HepG2 (cell line): ENCODE measurements at places on chromosomes 5 and 9. TPM values are rescaled to one million over a fixed set of nuclear protein-coding genes. Genes with fewer than 3 reads are reported as not detected.

DNA sequence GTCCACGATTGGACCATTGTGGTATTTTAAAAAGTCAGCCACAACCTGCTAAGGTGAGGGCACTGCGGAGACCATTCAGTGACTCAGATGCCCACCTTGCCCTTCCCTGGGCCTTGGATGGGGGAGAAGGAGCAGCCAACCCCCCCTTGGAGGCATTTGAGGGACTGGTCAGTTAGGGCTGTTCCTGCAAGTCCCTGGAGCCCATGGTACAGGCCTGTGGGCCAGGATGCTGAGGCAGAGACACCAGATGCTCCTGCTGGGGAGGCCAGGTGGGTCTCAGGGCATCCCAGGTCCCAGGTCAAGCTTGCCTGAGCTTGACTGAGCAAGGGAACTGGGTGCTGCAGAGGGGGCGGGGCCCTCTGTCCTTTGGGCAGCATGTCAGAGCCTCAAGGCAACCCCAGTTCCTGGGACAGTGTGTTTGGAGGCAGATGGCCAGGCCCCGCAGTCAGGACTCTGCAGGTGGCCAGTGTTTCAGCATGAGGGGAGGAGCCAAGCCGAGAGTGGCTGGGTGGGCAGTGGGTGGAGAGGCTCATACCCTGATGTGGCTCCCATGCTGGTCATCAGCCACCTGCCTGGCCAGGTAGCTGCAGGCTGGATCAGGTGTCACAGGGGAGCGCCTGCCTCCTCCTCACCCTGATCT lies 27.5 kb downstream of the SLC6A3 start:
- H3K27me3 ChIP-seq, result peaks cover 36% of the 10 kb centered on the region; the same call in 2 of the 3 replicates
- no peak overlapping the region for H3K27ac ChIP-seq
- no peaks in the 10 kb centered on the region for H3K4me1 ChIP-seq
- no peaks in the 10 kb centered on the region for H3K36me3 ChIP-seq
- H3K4me3 ChIP-seq, result no peak overlapping the region
- DNase-seq, result no peak

The GKAP1 gene
- total RNA-seq, result 5.8 and 6.1 TPM in 2 replicates

DNA sequence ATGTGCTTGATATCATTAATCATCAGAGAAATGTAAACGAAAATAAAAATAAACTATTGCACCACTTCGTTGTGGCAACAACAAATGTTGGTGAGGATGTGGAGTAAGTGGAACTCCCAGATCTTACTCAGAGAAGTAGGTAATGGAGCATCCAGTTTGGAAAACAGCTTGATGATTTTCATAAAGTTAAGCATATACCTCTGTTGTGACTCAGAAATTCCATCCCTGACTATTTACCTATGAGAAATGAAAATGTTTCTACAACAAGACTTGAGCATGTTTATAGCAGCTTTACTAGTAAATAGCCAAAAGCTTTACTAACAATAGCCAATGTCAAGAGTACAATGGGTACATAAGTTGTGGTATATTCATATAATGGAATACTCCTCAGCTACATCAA lies 214.7 kb upstream of the NMUR2 start:
- H3K27ac ChIP-seq, result no peak overlapping the region
- no peak for DNase-seq
- H3K27me3 ChIP-seq, result no peaks in the 10 kb centered on the region
- no peak overlapping the region for H3K4me3 ChIP-seq
- H3K4me1 ChIP-seq, result no peaks in the 10 kb centered on the region

- no peak overlapping the region for H3K4me3 ChIP-seq
- peaks cover 4% of the 10 kb centered on the region; the same call in 1 of the 3 replicates for H3K27me3 ChIP-seq
- H3K4me1 ChIP-seq, result no peaks in the 10 kb centered on the region
- H3K27ac ChIP-seq, result no peak overlapping the region
Observed at GRCh38 chr5:158700231-158701006, 399.3 kb downstream of the EBF1 start.

The KIAA0825 gene
- total RNA-seq, result 0.51 and 0.77 TPM in 2 replicates

The PROB1 gene
- total RNA-seq, result 0.28 and 0.69 TPM in 2 replicates

The MTRR gene
- total RNA-seq, result 39.2 and 43.1 TPM in 2 replicates

The MAMDC4 gene
- 1.2 and 6.0 TPM in 2 replicates for total RNA-seq

The INIP gene
- 28.6 and 42.0 TPM in 2 replicates for total RNA-seq

- no peaks in the 10 kb centered on the region; the same call in 1 of the 2 replicates for H3K27me3 ChIP-seq
- peaks cover 9% of the 10 kb centered on the region for H3K4me1 ChIP-seq
- DNase-seq, result no peak
- H3K36me3 ChIP-seq, result no peaks in the 10 kb centered on the region
Observed at GRCh38 chr5:133820507-133820906, 147.9 kb downstream of the C5orf15 start.

GRCh38 chr9:130327070-130327780 lies 61.7 kb downstream of the HMCN2 start:
- H3K4me3 ChIP-seq, result no peak overlapping the region
- peaks cover 12% of the 10 kb centered on the region for H3K4me1 ChIP-seq
- no peak for DNase-seq

- peak overlapping the region; percentile 78 for H3K27ac ChIP-seq
- H3K27me3 ChIP-seq, result no peaks in the 10 kb centered on the region; the same call in 2 of the 3 replicates
- peaks cover 47% of the 10 kb centered on the region for H3K4me1 ChIP-seq
Observed at GRCh38 chr5:119269061-119269944, 86.5 kb upstream of the TNFAIP8 start.

GRCh38 chr9:27722866-27723265 lies 149.6 kb upstream of the C9orf72 start:
- H3K27ac ChIP-seq, result no peak overlapping the region
- H3K4me1 ChIP-seq, result no peaks in the 10 kb centered on the region
- H3K27me3 ChIP-seq, result no peaks in the 10 kb centered on the region
- H3K4me3 ChIP-seq, result no peak overlapping the region

The PCDHB7 gene
- total RNA-seq, result 0.02 TPM in 1 of 2 replicates, not detected in the other

GRCh38 chr5:8752595-8752994 lies 793.3 kb downstream of the SEMA5A start:
- no peaks in the 10 kb centered on the region for H3K36me3 ChIP-seq
- no peak overlapping the region for H3K27ac ChIP-seq
- no peaks in the 10 kb centered on the region for H3K4me1 ChIP-seq

GRCh38 chr5:128579093-128579492 lies 41.0 kb upstream of the FBN2 start:
- DNase-seq, result no peak
- no peaks in the 10 kb centered on the region for H3K27me3 ChIP-seq
- no peaks in the 10 kb centered on the region for H3K4me1 ChIP-seq
- H3K36me3 ChIP-seq, result no peaks in the 10 kb centered on the region

The DNAH5 gene
- 0.03 and 0.09 TPM in 2 replicates for total RNA-seq

GRCh38 chr9:137006116-137007003 lies 10.0 kb upstream of the CLIC3 start:
- H3K27me3 ChIP-seq, result no peaks in the 10 kb centered on the region
- DNase-seq, result no peak
- H3K27ac ChIP-seq, result no peak overlapping the region
- no peaks in the 10 kb centered on the region for H3K36me3 ChIP-seq
- peaks cover 14% of the 10 kb centered on the region for H3K4me1 ChIP-seq

- H3K27me3 ChIP-seq, result no peaks in the 10 kb centered on the region
- no peak for DNase-seq
- H3K36me3 ChIP-seq, result no peaks in the 10 kb centered on the region
- no peak overlapping the region for H3K4me3 ChIP-seq
Observed at GRCh38 chr5:111261610-111262009, 37.4 kb downstream of the CAMK4 start.

DNA sequence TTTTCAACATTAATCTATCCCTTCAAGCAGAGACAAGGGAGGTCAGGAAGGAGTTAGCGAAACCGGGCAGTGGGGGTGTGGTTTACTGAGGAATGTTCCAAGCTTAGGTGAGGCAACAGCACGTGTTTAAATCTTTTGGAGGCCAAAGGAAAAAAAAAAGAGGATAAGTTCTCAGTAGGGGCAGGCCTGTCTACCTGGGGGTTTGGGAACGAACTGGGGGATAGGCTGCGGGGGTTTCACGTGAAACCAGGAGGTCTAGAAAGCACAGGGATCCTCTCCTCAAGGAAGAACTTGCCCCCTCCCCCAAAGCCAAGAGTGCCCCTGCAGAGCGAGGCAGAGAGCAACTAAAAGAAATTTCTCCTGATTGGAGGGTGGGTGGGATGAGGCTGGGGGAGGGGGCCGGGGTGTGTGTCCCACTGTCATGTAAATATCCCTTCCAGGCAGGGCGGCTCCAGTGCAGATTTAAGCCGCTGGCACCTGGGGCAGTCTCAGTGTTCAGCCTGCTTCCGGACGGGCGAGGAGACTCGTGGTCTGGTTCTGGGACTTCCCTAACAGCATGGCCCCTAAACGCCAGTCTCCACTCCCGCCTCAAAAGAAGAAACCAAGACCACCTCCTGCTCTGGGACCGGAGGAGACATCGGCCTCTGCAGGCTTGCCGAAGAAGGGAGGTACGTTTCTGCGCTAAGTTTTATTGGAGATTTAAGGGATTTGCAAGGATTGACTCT lies 5.5 kb upstream of the SET start:
- peaks cover 53% of the 10 kb centered on the region for H3K4me1 ChIP-seq
- peak overlapping the region; percentile 73 for H3K27ac ChIP-seq
- peak overlapping the region; percentile 83 for H3K4me3 ChIP-seq
- DNase-seq, result no peak

GRCh38 chr5:5905186-5905585 lies 473.2 kb downstream of the MED10 start:
- no peaks in the 10 kb centered on the region for H3K4me1 ChIP-seq
- H3K36me3 ChIP-seq, result no peaks in the 10 kb centered on the region
- no peak for DNase-seq
- H3K4me3 ChIP-seq, result no peak overlapping the region
- no peak overlapping the region for H3K27ac ChIP-seq
- H3K27me3 ChIP-seq, result no peaks in the 10 kb centered on the region

- no peak overlapping the region for H3K27ac ChIP-seq
- H3K27me3 ChIP-seq, result no peaks in the 10 kb centered on the region; the same call in 1 of the 2 replicates
- H3K36me3 ChIP-seq, result no peaks in the 10 kb centered on the region
- no peak for DNase-seq
- no peak overlapping the region for H3K4me3 ChIP-seq
Observed at GRCh38 chr5:95726811-95727763, 4.0 kb upstream of the RHOBTB3 start.

GRCh38 chr9:121135642-121136041 lies 60.9 kb downstream of the CNTRL start:
- no peaks in the 10 kb centered on the region for H3K27me3 ChIP-seq
- H3K4me1 ChIP-seq, result peaks cover 29% of the 10 kb centered on the region
- H3K4me3 ChIP-seq, result no peak overlapping the region
- H3K36me3 ChIP-seq, result peaks cover 7% of the 10 kb centered on the region
- no peak overlapping the region for H3K27ac ChIP-seq

DNA sequence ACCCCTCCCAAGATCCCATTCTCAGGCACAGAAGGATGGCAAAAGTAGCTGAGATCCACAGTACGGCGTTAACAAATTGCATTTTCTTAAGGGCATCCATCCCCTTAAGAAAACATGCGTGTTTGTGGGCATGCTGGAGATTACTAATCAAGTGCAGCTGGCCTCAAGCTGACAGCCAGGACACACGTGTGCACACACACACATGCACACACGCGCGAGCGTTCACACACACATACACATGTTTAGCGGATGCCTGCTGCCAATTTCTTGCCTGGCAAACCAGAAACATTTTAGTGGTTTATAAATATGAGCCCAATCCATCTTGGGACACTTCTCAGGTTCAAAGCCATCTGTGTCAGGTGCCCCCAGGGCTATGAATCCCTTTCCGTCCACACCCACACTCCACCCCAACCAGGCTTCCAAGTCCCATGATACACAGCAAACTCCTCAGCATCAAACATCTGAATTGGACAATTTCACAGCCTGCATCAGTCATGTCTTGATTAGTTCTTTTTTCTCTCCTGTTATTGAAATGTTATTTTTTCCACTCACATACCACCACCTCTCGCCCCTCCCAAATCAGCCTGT lies 23.5 kb upstream of the SMIM23 start:
- no peaks in the 10 kb centered on the region for H3K36me3 ChIP-seq
- peaks cover 10% of the 10 kb centered on the region for H3K27me3 ChIP-seq

The EDIL3 gene
- not detected in 2 replicates for total RNA-seq

- peaks cover 27% of the 10 kb centered on the region for H3K4me1 ChIP-seq
- DNase-seq, result no peak
- H3K36me3 ChIP-seq, result 0 out of 2 replicates have a peak, but pooled peaks cover 1% of the 10 kb centered on the region
- H3K27ac ChIP-seq, result no peak overlapping the region
- H3K4me3 ChIP-seq, result no peak overlapping the region
Observed at GRCh38 chr9:131669269-131670157, 70.4 kb downstream of the RAPGEF1 start.

- H3K4me1 ChIP-seq, result peaks cover 65% of the 10 kb centered on the region
- peak overlapping the region; percentile 30 for H3K27ac ChIP-seq
- H3K36me3 ChIP-seq, result peaks cover 20% of the 10 kb centered on the region
- H3K27me3 ChIP-seq, result no peaks in the 10 kb centered on the region; the same call in 2 of the 3 replicates
- H3K4me3 ChIP-seq, result peak overlapping the region; percentile 96
Observed at GRCh38 chr5:179620703-179621350, 2.6 kb downstream of the HNRNPH1 start.

DNA sequence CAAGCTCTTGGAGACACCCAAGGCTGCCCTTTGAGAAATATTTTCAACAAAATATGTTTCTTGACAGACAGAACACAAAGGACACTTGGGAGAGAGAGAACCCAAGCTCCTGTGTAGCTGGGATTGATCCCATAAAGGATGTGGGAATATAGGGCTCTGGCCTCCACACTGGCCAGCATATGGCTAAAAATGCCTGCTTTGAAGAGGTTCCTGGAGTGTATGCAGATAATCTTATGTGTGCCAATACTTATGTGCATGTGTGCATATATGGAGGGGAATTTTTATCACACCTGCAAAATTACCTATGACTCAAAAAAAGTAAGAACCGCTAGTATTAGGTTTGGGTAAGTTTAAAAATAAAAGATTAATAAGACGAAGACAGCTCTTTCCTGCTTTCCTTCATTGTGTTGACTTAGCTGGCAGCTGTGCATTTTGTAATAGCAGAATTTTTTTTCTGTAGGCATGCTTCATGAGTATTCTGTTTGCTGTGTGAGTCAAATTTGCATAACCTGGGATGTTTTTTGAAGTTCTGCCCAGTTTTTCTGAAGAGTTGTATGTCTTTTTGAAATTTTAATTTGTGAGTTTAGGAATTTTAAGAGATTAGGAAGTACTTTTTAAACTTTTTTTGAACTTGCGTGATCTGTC lies 42.6 kb downstream of the HACD4 start:
- H3K4me3 ChIP-seq, result no peak overlapping the region
- DNase-seq, result no peak
- H3K4me1 ChIP-seq, result no peaks in the 10 kb centered on the region
- no peaks in the 10 kb centered on the region for H3K27me3 ChIP-seq
- no peak overlapping the region for H3K27ac ChIP-seq
